Stimulated activated CD4-positive, alpha-beta T cell treated with anti-CD3 and anti-CD28 coated beads, Interleukin-15, amount 100 ng/mL, for 1 hour (primary cell): ENCODE measurements at places on chromosomes 2 and 18.
A peak's percentile ranks its signal among the peaks of the same experiment; 100 is the strongest.

- DNase-seq, result peak; percentile 86
These were observed 44.7 kb downstream of the MRPS5 start for GRCh38 chr2:95076705-95077529.

DNA sequence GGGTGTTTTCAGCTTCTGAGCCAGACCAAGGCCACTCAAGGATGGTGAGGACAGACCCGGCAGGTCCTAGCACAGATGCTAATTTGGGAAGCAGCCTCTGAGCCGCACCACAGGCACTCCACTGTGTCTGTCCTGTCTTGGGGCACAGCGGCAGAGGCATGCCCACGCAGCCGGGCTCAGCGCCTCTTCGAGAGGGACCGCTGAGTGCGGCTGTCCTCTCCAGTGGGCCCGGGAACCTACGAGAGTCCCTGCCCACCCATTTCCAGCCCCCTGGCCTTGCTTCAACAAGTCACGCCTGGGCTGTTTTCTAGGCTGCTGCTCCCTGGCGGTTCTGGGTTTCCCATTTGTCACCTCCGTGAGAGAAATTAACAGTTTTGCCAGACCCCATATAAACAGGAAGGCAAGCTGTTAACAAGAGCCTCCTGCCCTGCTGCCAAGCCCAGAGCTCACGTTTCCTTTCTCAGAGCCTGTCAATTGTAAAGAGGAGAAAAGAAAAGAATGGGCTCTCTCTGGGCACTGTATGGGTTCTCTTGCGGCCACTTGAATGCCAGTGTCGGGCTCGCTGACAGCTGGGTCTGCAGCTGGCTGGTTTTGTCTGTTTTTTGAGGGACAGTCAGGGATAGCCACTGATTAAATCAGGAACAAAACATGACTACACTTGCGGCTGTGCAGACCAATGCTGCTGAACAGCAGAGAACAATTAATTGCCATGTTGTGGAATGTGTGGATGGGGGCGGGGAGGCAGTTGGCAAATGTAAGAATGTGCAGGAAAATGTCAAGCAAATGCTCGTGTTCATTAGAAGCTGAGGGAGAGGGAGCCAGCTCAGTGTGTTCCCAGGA lies 30.6 kb downstream of the TMEM17 start:
- no peak for DNase-seq

- DNase-seq, result no peak
These were observed 155.9 kb downstream of the FMNL2 start for GRCh38 chr2:152490686-152491455.

DNA sequence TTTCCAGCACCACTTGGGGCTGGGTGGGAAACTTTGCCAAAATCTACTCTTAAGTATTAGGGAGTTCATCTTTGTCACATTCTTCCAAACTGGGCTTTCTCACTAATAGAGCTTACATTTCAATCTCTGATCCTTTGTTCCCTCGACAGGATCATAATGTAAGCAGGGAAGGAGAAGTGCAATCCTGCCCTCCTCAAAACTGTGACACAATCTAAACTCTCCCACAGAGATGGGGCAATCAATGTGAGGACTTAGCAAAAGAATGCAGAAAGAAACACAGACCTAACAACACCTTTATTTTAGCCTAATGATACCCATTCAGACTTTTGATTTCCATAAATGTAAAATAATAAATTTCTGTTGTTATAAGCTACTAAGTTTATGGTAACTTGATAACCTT lies 40.8 kb downstream of the DSEL start:
- no peak for DNase-seq

- DNase-seq, result no peak
These were observed 399.7 kb downstream of the CPS1 start for GRCh38 chr2:210956101-210956500.

DNA sequence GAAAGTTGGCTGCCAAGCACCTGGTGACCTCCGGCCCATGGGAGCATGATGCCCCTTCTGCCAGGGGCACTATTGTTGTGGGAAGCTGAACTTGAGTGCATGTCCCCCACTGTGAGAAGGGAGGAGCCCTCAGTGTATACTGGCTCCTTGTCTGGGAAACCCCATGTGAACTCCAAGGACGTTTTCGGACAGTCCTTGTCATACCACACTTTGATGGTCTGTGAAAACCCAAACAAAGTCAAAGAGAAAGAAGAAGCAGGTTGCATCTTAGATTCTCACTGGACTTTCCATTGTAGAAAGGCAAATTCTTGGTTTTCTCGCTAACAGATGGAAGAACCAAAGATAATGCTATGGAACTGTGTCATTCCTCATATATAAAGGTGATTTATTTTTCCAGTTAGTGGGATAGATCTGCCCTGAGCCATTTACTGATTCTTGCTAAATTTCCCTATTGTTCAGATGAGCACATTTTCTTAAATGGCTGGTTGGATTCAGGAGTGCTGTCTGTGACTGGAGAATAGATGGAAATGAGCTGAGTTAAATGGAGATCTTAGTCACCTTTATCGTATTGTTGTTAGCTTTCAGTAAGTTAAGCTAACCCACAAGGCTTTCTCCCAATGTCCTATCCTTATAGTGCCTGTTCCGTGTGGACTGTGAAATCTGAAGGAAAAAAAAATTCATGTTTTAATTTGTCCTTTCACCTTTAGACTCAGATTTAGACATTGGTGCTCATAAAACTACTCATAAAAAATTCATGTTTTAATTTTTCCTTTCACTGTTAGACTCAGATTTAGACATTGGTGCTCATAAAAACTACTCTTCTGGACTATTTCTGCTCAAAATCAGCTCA lies 166.6 kb downstream of the ACTR3 start:
- no peak for DNase-seq

GRCh38 chr18:25262920-25263319 lies 89.0 kb downstream of the ZNF521 start:
- DNase-seq, result no peak
